SK-MEL-5 (cell line): ENCODE measurements at places on chromosomes 1 and 21. TPM values are rescaled to one million over a fixed set of nuclear protein-coding genes. Genes with fewer than 3 reads are reported as not detected.

BTBD19 gene
- 0.69 TPM in 1 of 2 replicates, not detected in the other for total RNA-seq

CHAF1B gene
- 14.1 and 16.0 TPM in 2 replicates for total RNA-seq

L1TD1 gene
- total RNA-seq: not detected in 2 replicates

CSF3R gene
- not detected in 2 replicates for total RNA-seq

MATN1 gene
- total RNA-seq: 0.08 and 0.18 TPM in 2 replicates

GNG12 gene
- total RNA-seq: 352 and 360 TPM in 2 replicates

OR10Z1 gene
- not detected in 2 replicates for total RNA-seq

COL16A1 gene
- 5.6 and 6.7 TPM in 2 replicates for total RNA-seq

DNA sequence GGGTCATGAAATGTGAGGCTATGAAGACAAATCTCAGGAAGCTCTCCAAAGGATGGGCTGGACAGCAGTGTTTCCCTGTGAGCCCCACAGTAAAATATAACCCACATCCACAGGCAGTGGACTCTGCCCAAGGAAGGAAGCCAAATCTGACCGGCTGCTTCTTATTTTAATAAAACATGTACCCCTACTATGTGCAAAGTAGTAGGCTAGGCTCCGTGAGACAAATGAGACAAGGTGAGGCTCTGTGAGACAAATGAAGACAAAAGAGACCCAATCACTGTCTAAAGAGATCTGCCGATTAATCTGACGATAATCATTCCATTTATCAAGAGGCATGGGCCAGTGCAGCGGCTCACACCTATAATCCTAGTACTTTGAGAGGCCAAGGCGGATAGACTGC lies 2.1 kb downstream of the ASAP3 start:
- no peak for DNase-seq

- DNase-seq: no peak
These were observed 1351.1 kb upstream of the B3GALT2 start for GRCh38 chr1:194537521-194537920.

- DNase-seq: no peak
These were observed 155.3 kb downstream of the NPHP4 start for GRCh38 chr1:5836776-5837440.

DNA sequence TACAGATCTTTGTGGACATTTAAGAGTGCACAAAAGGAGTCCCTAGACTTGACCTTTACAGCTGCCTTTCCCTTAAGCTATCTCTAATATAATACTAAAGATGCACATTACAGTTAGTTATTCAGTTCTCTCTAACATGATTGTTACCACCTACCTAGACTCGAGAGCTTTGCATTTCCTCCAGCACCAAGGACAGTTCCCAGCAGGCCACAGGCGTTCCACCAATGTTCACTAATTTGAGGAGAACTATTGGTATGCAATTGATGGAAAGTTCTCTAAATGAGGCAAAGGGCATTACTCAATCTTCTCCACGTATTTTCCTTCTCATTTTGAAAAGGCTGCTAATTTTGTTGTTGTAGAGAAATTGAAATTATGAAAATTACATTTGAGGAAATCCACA lies 5.4 kb upstream of the NTNG1 start:
- DNase-seq: peak; percentile 6

- DNase-seq: no peak
These were observed 68.9 kb downstream of the LRRC8C start for GRCh38 chr1:89701746-89702241.

DNA sequence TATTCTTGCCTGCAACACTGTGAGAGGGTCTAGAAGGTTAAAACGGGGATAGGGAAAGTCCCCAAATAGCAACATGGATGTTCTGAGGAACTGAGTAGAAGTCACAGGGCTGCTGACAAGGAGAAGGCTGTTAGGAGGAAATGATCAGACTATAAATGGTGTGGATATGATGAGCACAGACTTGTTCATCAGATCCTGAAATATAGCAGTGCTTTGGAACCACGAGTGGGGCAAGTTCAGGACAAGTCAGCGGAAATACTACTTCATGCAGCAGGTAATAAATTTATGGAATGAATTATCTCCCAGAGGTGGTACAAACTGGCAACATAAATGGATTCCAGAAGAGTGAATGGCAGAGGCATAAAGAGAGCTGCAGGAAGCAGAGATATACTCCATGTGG lies 3.2 kb upstream of the KIAA0040 start:
- no peak for DNase-seq

DNA sequence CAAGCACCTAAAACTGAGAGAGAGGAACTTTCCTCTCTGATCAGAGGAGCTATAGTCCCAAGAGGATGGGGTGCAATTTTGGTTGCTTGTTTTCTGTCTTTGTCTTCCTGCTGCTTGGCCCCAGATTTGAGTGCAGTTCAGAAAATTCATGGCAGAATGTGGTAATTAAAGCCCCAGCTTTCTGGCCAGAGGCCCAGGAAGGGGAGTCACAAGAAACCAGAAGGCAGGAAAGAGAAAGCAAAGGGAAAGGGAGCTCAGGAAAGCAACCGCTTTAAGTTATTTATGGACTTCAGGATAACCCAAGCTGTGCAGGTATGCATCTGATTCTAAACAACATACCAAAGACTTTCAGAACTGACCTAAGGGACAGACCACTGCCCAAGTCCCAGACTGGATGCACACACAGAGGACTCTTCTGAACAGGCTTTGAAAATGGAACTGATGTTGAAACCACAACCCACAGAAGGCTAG lies 88.8 kb downstream of the ST3GAL3 start:
- DNase-seq: no peak

DNA sequence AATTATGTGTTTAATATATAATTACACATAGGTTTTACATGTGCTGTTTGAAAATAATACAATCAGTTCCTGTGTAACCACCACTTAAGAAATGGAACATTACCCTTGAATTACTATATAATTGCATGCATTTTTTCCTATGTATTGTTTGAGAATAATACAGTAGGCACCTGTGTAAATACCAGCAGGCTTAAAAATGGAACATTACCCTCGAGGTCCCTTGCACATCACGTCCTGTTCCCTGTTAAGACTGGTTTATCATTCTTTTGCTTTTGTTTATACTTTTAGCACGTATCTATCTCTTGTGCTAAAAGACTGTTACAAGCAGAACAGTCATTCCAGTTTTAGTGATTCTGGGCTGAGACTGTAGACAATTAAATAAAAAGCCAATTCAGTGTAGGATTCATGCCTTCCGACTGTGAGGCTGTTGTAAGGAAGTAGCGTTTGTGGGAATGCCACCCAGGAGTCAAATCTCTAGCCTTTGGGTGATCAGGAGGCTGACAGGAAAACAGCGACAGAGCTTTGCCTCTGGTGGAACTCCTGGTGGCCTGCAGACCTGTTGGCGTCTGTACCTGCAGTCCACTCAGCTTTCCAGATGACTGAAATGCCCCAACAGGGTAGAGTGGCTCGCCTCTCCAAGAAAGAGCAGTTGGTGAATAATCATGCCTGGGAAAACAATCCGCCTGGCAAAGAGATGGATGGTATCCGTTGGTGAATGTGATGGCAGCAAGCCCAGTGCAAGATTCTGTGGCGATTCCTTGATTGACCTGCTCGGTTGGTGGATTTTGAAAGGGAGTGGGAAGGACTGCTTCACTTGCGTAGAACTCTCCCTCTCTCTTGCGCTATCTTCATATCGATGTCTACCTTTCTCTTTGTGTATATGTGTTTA lies 58.0 kb downstream of the DISC1 start:
- DNase-seq: no peak

DNA sequence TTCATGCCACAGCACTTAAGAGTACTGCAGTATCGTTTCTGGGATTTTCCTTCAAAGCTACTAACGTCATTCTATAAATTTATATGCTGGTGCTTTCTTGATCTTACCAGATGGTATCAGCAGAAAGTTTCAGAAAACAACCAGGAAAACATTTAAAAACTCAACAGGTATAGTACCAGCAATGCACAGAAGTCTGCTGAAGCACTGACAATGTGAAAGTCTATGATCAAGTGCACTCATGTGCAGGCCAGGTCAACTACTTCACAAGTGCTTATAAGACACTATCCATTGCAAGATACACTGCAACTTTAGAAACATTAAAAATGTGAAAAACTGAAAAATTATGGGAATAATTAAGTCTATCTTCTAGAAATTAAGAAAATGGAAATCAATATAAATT lies 34.7 kb downstream of the LYST start:
- DNase-seq: no peak

GRCh38 chr1:108734171-108734865 lies 12.2 kb upstream of the STXBP3 start:
- no peak for DNase-seq

GRCh38 chr1:75233302-75233929 lies 99.2 kb downstream of the LHX8 start:
- DNase-seq: peak; percentile 55

- DNase-seq: no peak
These were observed 756 bp upstream of the RBM34 start for GRCh38 chr1:235161685-235162327.

- no peak for DNase-seq
These were observed 28.5 kb downstream of the ECE1 start for GRCh38 chr1:21261551-21262292.

- no peak for DNase-seq
These were observed 225.8 kb downstream of the NEGR1 start for GRCh38 chr1:72056516-72056915.

DNA sequence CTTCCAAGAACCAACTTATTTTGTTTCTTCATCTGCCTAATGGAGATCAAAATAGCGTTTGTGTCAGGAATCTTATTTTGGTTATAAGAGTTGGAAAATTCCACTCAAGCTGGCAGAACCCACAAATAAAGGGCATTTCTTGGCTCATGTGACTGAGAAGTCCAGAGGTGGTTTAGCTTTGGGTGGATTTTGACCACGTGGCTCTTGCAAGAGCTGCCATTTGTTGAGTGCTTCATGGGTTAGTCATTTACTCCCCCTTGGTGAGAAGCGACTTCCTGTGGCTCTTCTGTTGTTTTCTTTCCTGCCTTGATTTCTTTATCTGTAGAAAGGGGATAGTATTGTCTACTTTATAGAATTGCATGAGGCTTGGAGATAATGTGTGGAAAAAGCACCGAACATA lies 9.5 kb upstream of the RNF186 start:
- peak; percentile 25 for DNase-seq

DNA sequence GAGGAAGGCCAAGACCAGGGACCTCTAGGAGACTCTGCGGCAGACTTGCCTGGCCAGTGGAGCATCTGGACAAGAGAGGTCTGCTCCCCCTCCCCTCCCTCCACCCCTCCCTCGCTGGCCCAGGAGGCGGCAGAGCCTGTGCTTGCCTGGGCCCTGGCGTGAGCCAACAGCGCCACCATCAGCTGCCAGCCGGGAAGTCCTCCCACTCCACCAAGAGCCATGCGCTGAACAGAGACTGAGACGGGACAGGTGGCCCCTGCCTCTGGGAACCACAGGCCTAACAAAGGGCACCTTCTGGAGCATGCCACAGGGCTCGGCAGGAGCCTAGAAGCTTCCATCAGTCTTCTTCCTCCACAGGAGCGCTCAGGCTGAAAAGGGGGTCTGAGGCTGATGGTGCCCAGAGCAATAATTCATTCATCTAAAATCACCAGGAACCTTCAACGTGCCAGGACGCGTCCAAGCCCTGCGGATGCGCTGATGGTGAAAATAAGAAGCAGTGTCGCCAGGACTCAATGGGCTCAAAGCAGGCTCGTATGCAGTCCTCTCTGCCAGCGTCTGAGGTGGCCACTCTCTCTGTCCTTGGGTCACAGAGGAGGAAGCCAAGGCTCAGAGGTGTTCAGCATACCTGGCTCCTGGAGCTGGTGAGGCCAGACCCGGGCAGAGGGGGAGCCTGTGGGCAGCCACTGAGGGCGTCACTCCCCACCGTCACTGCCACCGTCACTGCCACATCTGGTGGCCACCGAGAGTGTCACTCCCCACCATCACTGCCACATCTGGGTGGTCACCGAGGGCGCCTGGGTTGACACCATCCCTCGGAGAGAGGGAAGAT lies 161.2 kb downstream of the NPHP4 start:
- DNase-seq: peak; percentile 39

DNA sequence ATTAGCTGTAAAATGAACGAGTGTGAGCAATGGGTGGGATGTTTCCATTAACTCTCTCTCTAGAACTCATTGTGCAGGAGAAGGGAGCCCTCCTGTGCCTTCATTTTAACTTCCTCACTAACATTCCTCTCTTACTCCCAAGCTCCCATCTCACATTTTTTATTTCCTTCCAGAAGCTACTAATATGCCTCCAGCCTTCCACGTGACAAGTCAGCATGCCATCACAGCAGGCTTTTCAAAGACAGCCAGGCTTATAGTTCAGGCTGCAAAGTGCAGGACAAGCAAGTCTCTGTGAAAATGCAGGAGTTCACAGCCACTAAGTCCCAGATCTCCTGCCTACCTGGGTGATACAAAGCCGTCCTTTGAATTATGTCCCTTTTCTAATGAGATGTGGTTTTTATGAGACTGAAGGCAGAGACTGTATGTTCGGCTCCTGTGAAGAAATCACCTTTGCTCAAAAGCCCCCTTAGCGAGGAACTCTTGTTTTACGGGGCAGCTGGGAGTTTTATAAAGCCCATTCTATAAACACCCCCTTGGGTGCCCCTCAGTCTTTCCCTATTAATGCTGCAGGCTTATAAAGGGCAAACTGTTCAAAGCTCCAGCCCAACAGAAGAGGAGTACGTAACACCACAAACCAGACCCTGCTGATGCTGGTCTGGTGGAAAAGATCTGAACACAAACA lies 14.8 kb upstream of the ANGPTL7 start:
- DNase-seq: peak; percentile 94
